ENCODE measurements at places on chromosomes 11 and 22.

- peak; percentile 69 for DNase-seq
Observed at GRCh38 chr11:33930317-33931021, 38.6 kb upstream of the LMO2 start.

GRCh38 chr11:70252844-70253243 lies 17.6 kb upstream of the PPFIA1 start:
- no peak for DNase-seq

GRCh38 chr11:121466063-121466794 lies 13.5 kb upstream of the SORL1-AS1 start:
- peak; percentile 37 for DNase-seq

GRCh38 chr11:13333456-13333957 lies 55.9 kb downstream of the BMAL1 start:
- DNase-seq = no peak

GRCh38 chr11:8841899-8842298 lies 69.1 kb upstream of the AKIP1 start:
- no peak for DNase-seq

- no peak for DNase-seq
Observed at GRCh38 chr11:110298301-110298765, 1.9 kb upstream of the RDX start.

DNA sequence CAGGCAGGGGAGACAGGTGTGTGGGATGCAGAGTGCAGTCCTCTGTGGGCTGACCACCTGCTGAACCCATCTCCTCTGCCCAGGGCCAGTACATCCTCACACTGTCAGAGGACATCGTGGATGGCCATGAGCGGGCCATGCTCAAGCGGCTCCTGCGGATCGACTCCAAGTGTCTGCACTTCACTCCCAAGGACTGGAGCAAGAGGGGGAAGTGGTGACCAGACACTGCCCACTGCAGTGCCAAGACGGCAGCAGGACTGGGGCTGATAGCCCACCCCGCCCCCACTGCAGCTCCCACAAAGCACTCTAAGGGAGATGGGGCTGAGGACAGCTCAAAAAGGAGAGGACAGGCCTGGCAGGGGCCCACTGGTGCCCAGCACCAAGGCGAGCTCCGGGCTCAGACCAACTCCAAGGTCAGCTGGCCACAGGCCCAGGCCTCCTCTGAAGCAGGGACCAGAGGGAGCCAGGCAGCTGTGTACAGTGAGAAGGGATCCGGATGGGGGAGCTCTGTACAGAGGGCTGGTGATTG lies 1.6 kb downstream of the RNASEH2C start:
- no peak for DNase-seq

Measured in muscle of back (tissue), 13 donors.